ENCODE measurements at places on chromosomes 1 and 21.

DNA sequence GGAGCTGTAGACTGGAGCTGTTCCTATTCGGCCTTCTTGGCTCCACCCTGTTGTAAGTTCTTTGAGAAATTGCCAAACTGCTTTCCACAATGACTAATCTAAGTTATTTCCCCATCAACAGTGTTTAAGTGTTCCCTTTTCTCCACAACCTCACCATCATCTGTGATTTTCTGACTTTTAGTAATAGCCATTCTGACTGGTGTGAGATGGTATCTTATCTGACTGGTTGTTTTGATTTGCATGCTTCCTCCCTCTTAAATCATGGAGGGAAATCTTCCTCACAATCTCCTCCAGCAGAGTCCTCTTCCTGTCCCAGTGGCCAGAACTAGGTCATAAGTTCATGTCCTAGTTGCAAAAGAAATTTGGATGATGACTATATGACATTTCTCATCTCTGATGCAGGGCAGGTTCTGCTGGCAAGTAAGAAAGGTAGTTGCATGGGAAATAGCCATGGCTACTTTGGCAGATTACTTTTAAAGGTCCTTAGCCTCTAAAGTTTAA lies 294.0 kb downstream of the LRRC40 start:
- DNase-seq, result no peak

GRCh38 chr1:94120570-94120901 lies 412 bp downstream of the ABCA4 start:
- DNase-seq, result no peak

GRCh38 chr1:182795563-182796228 lies 6.1 kb downstream of the NPL start:
- no peak for DNase-seq

- no peak for DNase-seq
Measured at GRCh38 chr1:27220096-27220495, 14.3 kb upstream of the WDTC1 start.

DNA sequence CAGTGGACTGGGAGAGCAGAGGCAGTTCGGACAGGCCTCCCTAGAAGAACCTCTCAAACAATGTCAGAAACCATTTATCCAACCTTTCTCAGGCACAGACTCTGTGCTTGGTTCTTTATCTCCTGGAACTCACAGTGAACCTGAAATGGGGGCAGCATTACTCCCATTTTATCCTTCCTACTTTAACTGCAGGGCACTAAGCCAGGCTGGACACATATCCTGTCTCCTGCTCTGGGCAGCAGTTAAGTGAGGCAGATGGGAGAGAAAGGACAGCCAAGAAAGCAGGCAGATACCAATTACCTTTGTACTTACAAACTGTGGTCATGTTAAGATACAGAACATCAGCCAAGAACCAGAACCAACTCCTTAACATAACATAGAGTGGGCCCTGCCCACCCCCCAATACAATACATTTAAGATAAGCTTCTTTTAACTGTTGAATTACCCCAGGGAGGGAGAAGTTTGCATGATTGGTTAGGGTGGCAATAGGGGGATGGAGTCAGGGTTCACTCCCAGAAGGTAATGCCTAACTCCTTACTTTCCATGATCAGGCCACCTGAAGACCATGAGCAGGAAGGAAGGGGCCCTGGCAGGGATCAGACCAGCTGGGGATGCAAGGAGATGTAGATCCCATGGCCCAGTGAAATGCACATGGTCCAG lies 10.9 kb downstream of the KDF1 start:
- no peak for DNase-seq

DNA sequence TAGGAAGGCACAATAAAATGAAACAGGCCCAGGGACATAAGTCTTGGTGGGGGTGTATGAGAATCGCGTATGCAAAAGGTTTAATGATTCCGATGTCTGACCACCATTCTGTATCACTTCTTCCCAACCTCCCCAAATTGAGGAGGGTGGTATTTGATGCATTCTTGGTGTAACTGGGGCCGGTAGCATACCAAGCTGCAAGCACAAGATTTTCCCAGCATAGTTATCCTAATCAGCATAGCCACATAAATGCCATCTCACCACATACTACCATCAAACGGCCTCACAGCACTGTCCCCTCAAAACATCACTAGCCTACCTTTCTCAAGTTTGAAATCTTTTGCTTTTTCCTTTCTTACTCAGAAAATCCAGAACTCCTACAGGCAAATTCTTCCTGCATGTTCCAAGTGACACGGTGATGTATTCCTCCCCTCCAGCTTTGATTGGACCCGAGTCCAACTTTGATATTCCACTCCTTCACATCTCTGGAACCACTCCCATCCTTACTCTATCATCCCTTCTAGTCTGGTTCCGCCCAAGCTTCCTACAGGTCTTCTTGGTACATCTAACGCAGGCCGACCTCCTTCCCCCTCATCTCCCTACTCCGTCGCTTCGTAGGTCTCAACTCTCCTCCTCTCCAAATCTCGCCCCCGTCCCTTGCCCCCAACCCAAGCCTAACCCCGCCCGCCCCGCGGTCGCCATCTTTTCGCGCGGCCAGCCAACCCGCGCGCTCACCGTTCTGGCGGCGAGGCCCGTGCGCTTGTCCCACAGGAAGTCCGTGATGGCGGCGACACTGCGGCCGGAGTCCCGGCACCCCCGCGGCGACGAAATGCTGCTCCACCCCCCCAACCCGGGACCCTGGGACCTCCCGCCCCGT lies 600 bp downstream of the CLK2 start:
- no peak for DNase-seq

DNA sequence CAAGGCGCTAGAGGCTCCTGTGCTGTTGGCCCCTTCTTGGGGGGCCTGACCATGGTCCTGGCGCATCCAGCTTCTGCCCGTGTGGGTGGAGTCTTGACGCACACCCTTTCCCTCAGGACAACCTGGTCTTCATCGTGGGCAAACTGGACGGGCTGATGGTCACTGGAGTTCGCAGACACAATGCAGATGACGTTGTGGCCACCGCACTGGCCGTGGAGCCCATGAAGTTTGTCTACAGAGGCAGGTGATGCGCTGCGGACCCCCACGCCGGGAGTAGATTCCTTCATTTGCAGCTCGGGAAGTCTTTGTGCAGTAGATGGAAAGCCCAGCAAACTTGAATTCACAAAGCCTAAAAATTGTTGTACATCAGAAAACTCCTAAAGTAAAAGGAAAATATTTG lies 58.1 kb downstream of the S100B start:
- DNase-seq, result no peak

GRCh38 chr1:60428127-60428526 lies 354.6 kb upstream of the C1orf87 start:
- no peak for DNase-seq

DNA sequence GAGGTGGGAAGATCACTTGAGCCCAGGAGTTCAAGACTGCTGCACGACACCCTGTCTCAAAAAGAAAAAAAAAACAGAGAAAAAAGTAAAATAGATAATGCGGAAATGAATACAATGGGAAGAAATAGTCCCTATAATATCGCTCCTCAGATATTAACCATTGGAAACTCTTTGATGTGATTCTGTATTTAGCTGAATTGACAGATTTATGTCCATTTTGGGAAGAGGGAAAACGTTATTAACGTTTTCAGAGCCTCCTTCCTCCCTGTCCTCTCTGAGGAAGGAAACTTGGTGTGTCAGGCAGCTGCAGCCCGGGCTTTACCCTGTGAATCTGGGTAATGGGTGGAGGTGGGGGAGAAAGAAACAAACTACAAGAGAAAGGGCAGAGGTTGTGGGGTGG lies 61.6 kb upstream of the ECE1 start:
- no peak for DNase-seq

DNA sequence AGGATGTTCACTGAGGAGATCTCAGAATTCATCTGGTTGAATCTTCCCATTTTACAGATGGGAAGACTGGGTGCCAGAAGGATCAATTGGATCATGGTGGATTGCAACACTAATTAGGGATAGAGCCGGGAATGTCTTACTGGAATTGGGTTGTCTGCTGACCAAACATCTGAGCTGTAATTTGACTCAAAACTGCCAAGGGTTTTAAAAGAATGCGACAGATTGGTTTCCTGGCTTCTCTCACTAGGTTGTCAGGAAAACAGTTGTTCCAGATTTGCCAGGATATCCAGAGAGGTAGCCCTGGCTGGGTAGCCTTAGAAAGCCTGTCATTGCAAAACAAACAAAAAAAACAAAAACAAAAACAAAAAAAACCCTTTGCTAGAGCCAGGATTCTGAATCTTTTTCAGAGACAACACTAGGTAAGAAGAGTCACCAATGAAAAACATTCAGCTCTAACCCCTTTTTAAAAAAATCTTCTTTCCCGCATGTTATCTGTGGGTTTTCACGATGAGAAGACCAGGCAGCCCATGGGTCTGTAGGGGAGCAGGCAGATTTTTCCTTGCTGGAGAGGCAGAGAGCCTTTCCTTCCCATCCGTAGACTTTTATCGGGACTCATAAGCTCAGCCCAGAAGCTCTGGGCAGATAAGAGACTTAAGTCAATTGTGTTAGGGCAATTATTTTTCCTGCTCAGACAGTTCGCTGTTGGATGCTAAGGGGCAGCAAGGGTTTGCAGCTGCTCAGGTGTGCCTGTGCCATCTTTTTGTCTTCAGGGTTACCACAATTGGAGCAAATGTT lies 418.9 kb downstream of the PRDM2 start:
- DNase-seq, result no peak

GRCh38 chr21:36654796-36655325 lies 44.1 kb upstream of the SIM2 start:
- DNase-seq, result no peak

DNA sequence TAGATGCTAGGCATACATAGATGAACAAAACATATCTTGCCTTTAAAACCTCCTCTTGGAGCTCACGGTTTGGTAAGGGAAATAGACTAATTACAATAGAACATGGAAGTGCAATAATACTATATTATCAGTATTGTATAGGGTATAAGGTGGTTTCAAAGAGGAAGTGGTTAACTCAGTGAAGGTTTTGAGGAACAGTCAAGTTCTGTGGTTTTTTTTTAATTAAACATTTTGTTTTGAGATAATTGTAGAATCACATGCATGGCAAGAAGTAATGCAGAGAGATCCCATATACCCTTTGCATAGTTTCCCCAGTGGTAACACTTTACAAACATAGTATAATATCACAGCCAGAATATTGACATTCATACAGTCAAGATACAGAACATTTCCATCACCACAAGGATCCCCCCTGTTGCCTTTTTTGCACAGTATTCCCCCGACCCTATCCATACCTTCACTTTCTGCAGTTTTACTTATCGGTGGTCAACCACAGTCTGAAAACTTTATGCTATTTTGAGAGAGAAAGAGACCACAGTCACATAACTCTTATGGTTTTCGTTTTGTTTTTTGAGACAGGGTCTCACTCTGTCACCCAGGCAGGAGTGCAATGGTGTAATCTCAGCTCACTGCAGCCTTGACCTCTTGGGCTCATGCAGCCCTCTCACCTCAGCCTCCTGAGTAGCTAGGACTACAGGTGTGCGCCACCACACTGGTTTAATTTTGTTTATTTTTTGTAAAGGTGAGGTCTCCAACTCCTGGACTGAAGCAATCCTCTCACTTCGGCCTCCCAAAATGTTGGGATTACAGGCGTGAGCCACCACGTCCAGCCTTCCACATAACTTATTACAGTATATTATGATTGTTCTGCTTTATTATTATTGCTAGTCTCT lies 60.5 kb upstream of the KIAA1614 start:
- DNase-seq, result no peak

- no peak for DNase-seq
Measured at GRCh38 chr1:83511146-83511726, 487.7 kb downstream of the TTLL7 start.

DNA sequence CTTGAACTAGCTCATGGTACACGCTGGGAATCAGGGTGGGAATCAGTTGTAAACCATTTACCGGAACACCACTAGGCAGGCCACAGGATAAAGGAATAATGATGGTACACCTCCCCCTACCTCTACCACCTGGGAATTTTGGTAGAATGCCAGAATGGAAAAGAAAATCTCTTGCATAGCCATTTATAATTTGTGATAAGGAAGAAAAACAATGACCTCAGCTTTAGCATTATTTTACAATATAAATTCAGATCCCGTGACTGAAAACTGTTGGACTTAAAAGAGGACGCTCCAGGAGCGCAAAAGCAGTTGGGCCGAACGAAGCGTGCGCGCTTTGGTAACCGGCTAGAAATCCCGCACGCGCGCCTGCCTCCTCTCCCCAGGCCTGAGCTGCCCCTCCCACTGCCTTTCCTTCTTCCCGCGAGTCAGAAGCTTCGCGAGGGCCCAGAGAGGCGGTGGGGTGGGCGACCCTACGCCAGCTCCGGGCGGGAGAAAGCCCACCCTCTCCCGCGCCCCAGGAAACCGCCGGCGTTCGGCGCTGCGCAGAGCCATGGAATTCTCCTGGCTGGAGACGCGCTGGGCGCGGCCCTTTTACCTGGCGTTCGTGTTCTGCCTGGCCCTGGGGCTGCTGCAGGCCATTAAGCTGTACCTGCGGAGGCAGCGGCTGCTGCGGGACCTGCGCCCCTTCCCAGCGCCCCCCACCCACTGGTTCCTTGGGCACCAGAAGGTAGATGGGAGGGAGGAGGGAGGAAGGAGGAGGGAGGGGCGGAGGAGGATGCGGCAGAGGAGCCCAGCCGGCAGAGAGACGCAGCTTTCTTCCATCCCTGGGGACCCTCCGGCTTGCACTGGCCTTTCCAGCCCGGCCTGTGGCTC lies at the start of gene CYP4X1:
Gene CYP4X1, plus strand, starts transcription at position 402 of the 873 bp plus-strand sequence. Its CDS starts 149 bp downstream, at position 551.
- no peak for DNase-seq

DNA sequence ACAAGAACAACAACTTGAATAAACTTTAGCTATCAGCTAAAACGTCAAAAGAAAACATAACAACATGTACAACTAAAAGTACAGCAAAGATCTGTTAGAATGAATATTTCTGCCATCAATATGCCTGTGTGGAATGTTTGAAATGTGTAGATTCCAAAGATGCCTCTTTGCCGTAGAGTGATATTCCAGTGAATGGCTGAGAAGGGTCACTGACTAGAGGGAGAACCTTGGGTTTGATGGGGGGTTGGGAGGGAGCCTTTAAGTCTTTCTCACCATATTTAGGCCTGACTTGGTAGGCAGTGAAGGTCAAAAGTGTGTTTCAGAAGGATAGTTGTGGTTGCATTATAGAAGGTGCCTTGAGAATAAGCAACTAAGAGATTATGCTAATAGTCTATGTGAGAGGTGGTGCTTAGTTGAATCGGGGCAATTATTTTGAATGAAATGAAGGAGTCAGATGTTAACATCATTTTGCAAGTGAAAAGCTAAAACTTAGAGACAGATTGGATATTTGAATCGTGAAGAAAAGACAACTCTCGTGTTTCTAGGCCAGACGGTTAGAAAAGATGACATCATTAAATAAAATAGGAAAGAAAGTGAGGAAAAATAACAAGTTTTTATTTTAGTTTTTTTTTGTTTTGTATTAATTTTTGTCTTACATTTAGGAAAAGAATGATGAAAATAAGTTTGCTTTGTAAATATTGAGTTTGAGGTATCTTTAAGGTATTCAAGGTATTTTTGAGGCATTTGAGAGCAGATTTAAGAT lies 53.8 kb downstream of the PLA2G4A start:
- DNase-seq, result no peak

- no peak for DNase-seq
Measured at GRCh38 chr1:180185971-180186645, 31.4 kb downstream of the QSOX1 start.

DNA sequence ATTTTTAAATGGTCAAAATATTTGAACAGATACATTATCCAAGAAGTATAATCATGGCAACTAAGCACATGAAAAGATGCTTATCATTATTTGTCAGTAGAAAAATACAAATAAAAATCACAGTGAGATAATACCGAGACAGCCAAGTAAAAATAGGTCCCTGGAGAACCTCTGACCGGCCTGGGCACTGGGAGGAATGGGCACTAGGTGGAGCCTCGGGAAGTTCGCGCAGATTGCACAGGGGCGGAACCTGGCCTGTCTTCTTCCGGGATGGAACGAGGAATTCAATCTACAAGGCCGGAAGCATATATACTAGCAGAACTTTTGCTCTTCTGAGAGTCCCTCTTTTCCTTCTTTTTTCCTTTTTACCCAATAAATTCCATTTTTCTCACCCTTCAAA lies 148.5 kb upstream of the CHRM3 start:
- no peak for DNase-seq
